ENCODE measurements at places on chromosomes 5 and 9. TPM values are rescaled to one million over a fixed set of nuclear protein-coding genes. Genes with fewer than 3 reads are reported as not detected.

GRCh38 chr5:80205846-80206245 is 50.0 kb downstream of the SERINC5 start:
- DNase-seq, result no peak

- DNase-seq, result peak; percentile 48
These were observed 20.4 kb upstream of the ZNF354B start for GRCh38 chr5:178839319-178839704.

- DNase-seq, result no peak
These were observed 128.6 kb upstream of the GRHPR start for GRCh38 chr9:37293664-37294524.

DNA sequence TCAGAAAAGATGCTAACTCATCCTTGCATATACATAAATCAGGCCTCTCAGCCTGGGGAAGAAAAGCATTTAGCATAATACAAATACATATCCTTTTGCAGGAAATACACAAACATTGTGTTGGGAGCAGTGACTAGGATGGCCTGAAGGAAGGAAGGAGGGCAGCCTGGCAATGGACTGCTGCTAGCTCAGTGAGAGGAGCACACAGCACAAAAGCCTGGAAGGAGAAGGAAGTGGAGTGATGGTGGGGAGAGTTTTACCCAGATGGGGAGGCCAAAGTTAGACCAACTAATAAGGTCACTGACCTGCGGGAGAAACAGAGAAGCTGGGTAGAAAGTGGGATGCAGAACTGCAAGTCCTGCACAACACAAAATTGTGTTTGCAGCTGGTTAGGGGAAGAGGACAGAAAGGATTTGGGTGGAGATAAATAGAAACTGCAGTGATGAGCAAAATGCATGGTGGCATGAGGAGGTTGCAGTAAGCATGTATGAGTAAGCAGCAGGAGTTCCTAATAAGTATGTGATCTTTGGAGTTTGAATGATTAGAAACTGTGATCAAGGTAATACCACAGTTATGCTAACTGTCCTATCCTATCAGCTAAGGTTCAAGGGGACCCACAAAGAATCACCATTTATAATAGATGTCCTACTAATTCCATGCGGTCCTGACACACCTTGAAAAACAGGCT is 39.5 kb downstream of the SEMA6A start:
- no peak for DNase-seq

DNA sequence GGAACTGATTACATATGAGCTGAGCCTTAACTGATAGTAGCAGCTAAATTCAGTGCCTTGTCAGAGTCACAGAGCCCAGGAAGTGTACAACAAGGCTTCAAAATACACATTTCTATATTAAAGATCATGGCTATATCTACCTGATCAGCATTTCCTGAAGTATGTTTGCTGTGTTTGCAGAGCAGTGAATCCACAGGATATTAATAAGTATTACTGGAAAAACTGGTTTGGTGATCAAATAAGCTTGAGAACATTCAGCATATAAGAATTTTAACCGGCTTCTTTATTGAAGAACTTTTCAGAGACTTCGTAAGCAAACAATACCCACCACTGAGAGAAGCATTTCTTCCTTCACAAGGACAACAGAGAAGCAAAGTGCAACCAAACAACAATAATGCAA is 227.0 kb downstream of the ELAVL2 start:
- no peak for DNase-seq

DNA sequence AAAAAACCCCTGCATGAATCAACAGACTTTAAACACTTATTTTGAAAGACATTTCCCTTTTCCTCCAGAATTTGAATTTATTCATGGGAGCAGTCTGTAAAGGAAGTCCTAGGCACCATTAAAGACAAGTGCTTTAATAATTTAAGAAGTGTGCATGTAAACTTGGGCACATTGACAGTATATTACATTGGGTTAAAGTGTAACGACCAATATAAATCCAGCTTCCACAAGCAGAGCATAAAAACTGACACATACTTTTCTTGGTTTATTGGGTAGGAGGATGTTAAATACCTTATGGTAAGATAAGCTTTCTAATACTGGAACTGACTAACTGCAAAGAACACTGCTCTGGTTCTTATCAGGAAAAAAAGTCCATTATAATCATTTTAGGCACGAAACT is 1.2 kb upstream of the ENTREP1 start:
- no peak for DNase-seq

- no peak for DNase-seq
These were observed 93.1 kb downstream of the MRPS27 start for GRCh38 chr5:72226950-72227349.

DNA sequence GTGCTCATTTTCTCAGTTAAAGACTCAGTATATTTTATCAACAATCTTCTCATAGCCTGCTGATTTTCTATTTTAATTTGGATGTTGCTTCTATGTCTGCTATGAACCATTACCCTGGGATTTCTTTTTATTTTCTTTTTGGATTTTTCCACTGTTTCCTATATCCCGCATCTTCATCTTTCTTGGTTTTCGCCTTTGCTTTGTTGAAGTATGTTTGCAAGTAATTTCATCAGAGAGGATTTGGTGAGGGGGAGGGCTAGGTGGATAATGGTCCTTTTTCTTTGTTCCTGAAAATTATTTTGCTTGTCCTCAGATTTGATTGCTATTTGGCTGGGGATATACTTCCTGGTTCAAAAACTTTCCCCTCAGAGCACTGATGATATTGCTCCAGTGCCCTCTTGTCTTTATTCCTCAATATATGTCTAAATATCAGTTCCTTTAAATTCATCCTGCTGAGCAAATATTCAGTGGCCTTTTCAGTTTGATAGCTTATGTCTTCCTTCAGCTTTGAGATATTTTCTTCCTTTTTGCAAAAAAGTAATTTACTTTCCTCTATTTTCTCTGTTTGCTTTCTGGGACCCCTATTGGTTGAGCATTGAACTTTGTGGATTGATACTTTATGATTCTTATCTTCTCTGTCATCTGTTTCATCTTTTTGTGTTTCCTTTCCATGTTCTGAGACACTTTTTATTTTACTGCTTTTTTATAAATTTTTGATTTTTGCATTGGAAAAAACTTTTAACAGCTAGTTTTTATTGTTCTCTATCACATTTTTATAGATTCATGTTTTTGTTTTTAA is 227.6 kb upstream of the ELL2 start:
- DNase-seq, result no peak

DNA sequence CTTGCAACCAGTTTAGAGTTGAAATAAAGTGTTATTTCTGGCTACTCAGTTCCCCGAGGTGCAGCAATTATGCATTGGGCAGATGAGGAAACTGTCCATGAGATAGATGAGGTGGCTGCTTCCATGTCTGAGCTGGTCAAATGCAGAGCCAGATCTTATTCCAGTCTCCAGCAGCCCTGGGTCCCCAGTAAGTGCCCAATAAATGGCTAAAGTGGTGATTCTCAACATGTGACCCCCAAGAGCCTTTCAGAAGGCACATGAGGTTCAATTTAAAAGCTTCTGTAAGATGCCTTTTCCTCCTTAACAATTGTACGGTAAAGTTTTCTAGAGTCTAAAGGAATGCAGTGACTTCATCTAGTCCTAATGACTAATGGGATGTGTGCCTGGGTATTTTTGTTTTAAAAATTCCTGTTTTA is 17.5 kb downstream of the ATOX1 start:
- DNase-seq, result no peak

- no peak for DNase-seq
These were observed 1241.5 kb upstream of the WWC1 start for GRCh38 chr5:167049771-167050567.

DNA sequence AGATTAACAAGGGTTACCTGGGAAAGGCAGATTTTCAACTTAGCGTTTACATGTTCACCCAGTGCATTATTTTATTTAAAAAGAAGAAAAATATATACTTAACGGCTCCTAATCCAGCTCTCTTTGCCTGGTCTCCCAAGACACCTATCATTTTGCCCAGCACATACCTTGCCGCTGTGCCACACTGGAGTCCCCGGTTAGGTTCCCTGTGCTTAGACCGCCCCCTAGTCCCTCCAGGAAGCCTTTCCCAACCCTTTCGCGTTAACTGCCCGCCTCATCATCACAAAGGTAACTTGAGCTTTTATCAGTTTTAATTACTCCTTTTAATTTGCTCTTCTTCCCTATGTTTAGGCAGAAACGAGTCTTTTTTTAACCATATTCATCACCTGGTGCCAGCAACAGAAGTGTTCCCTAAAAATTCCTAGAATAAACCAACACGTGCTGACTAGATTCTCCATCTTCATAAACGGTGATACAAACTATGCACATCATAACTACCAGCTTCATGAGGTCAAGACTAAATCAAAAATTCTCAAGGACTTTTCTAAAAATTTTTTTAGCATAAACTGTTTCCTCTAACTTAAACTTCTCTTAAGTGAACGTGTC is 19.7 kb downstream of the DNAJA1 start:
- DNase-seq, result peak; percentile 60

- no peak for DNase-seq
These were observed 7.4 kb downstream of the TMOD1 start for GRCh38 chr9:97508852-97509251.

GRCh38 chr9:98453589-98454311 is 198.3 kb upstream of the TBC1D2 start:
- DNase-seq, result no peak

DNA sequence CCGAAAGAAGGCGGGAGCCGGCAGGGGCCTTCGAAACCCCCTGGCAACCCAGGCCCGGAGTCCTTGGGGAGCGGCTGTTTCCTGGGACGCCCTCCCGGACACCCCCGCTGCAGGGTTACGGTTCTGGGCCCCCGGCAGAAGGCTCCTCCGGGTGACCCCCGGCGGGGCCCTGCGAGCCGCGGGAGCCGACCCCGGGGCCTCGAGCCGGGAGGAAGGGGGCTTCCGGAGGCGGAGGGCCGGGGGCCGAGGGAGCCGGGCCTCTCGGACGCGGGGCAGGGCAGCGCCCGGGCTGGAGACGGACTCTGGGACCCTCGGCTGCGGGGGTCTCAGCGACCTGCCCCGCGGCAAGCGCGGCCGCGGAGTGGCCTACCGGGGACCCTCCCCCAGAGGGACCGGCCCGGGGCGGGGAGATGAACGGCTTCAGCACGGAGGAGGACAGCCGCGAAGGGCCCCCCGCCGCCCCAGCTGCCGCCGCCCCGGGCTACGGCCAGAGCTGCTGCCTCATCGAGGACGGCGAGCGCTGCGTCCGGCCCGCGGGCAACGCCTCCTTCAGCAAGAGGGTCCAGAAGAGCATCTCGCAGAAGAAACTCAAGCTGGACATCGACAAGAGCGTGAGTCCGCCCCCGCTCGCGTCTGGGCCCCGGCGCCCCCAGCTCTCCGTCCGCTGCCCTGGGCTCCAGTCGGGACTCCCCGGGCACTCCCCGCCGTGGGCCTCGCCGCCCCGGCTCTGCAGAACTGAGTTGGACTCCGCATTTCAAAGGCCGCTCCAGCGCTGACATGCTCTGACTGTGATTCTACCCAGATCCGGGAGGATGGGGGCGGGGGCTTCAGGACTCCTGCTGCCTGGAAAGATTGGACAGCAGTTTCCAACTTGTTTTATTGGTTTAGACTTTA is 645 bp downstream of the SAP30L start:
- peak; percentile 59 for DNase-seq

The PCDHGB5 gene
- 9.8 TPM for total RNA-seq

The MCC gene
- 1.5 TPM for total RNA-seq

The RMI1 gene
- 15.6 TPM for total RNA-seq

The THBS4 gene
- 0.84 TPM for total RNA-seq

The PCDHB12 gene
- 0.67 TPM for total RNA-seq

The ACOT12 gene
- not detected for total RNA-seq

The LHX3 gene
- not detected for total RNA-seq

The ZNF367 gene
- total RNA-seq, result 2.6 TPM

The TEK gene
- 7.2 TPM for total RNA-seq

The CTSL gene
- 139 TPM for total RNA-seq

The FOXD1 gene
- not detected for total RNA-seq

Measured in mucosa of descending colon (tissue), 3 donors.